HepG2 (cell line): ENCODE measurements at places on chromosomes 3 and 15.

DNA sequence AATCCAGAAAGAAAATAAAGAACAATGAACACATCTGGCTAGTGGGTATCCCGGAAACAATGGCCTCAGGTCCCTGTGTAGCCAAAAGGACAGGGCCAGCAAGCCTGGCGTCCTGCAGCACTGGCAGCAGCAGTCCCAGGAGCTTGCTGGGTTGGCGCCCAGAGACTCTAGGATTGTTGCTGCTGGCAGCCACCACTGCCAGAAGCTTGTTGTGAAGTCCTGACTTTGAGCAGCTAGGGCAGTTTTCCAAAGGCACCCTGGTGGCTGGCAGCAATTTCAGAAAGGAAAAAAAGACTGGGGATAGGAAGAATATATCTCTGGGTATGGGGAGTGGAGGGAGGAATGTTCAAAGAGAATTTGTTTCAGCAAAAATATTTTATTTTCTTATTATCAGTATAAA, 11.3 kb downstream of the SHQ1 start:
- no peak for DNase-seq

- no peak for DNase-seq
Measured at GRCh38 chr15:89814112-89814742, 425 bp downstream of the ANPEP start.

- no peak for DNase-seq
Measured at GRCh38 chr3:70833239-70833960, 521.0 kb upstream of the MDFIC2 start.

DNA sequence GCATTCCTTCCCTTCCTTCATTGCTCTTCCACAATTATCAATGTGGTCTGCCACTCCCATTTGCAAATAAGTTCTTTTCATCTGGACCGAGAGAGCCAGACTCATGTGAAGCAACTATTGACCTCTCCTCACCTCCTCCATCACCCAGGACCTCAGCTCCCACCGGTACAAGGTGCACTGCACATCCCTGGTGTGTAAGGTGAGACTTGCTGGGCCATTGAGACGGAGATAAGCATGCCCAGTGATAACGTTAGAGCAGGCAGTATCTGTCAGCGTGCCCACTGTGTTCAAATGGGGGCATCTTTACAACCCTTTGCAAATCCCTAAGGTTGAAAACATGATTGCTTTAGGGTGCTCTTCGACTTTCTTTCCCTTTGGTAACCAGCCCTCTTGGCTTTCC, 154.8 kb downstream of the ADAMTS17 start:
- no peak for DNase-seq

GRCh38 chr3:155368786-155369185, 75.3 kb upstream of the STRIT1 start:
- DNase-seq, result no peak

GRCh38 chr3:4848176-4848825, 130.9 kb upstream of the BHLHE40 start:
- no peak for DNase-seq

GRCh38 chr3:45528429-45528828, 66.1 kb upstream of the LIMD1 start:
- DNase-seq, result no peak

- DNase-seq, result no peak
Measured at GRCh38 chr15:77599357-77599756, 33.4 kb downstream of the LINGO1 start.

DNA sequence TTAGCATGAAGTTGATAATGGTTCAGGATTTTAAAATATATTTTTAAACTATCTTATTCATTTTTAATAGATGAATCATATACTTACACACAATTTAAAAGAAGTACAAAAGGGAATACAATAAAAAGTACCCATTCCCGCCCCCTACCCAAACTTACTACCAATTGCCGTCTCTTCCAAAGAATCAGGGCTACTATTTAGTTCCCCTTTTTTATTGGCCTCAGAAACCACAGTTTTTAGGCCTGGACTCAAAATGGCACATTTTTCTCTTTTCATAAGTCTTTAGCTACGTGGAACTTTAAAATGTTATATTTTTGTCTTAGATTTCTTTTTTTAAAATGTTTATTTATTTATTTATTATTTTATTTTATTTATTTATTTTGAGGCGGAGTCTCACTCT, 18.0 kb downstream of the LRRK1 start:
- DNase-seq, result no peak

GRCh38 chr3:37964716-37965115, 25.9 kb upstream of the VILL start:
- peak; percentile 82 for DNase-seq

GRCh38 chr15:26083896-26084295, 220.8 kb upstream of the ATP10A start:
- no peak for DNase-seq

- DNase-seq, result no peak
Measured at GRCh38 chr15:97140216-97140615, 809.7 kb downstream of the NR2F2 start.

- peak; percentile 65 for DNase-seq
Measured at GRCh38 chr15:72312605-72313447, 7.1 kb downstream of the CELF6 start.

GRCh38 chr15:80052597-80053304, 6.7 kb upstream of the ZFAND6 start:
- DNase-seq, result no peak

DNA sequence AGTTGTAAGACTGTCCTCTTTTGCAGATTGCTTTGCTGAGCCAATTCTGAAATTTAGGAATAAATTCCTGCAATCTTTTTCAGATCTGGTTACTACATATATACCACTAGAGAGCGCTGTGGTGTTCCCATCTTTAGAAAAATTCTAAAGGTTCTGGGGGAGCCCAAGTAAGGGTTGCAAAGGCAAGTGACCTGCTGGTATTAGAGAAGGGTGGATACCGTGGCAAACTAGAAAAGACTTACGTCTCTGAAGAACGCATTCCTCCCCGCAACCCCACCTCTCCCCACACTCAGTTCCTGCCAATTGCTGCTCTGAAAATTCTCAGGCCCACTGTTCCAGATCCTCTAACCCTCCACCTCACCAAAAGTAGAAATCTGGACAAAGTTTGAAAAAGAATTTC, 48.5 kb downstream of the EFHB start:
- DNase-seq, result peak; percentile 30

DNA sequence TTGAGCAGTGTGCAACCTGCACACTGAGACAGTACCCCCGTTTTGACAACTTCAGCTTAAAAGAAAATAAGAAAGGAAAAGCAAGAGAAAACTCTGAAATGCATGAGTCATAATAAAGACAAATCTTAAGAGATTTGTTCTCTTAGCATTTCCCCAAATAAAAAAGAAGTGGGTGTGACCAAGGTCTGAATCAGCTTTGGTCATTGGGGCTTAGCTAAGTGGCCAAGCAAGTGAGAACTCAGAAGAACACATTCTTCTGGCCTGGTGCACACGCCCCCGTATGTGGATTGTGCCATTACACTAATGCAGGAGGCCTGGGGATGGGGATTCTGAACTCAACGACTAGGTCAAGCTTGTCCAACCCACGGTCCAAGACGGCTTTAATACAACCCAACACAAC, 56.9 kb upstream of the PDZRN3 start:
- no peak for DNase-seq

- DNase-seq, result no peak
Measured at GRCh38 chr3:183123891-183124290, 24.6 kb upstream of the MCCC1 start.

DNA sequence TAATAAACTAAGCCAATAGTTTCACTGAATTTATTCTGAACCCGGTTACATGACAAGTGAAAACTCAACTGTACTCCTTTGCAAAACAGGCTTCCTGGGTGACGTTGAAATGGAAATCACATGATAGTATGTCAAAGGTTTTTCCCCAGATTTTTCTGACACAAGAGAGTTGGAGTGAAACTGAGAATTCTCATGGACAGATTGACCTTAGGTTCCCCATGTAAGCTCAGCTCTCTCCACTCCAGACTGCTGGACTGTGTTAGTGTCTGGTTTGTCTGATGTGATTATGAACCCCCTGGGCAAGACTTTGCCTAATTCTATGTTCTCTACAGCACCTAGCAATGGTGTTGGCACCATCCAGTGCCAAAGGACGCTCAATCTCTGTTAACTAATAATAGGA, 219.7 kb upstream of the COL8A1 start:
- DNase-seq, result no peak

- DNase-seq, result no peak
Measured at GRCh38 chr3:106183762-106184391, 315.1 kb upstream of the CBLB start.

DNA sequence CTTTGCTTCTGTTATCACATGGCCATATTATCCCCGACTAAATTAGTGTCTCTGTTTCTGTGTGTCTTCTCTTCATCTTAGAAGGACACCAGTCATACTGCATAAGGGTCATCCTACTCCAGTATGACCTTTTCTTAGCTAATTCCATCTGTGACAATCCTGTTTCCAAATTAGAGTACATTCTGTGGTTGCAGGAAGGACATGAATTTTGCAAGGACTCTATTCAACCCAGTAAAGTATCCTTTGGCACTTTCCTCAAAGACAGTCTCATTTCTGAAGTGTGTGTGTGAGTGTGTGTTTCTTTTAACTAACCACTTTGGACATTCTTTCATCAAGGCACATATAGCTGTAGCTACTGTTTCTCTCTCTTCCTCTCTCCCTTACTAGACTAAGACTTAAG, 15.2 kb upstream of the MME start:
- no peak for DNase-seq

DNA sequence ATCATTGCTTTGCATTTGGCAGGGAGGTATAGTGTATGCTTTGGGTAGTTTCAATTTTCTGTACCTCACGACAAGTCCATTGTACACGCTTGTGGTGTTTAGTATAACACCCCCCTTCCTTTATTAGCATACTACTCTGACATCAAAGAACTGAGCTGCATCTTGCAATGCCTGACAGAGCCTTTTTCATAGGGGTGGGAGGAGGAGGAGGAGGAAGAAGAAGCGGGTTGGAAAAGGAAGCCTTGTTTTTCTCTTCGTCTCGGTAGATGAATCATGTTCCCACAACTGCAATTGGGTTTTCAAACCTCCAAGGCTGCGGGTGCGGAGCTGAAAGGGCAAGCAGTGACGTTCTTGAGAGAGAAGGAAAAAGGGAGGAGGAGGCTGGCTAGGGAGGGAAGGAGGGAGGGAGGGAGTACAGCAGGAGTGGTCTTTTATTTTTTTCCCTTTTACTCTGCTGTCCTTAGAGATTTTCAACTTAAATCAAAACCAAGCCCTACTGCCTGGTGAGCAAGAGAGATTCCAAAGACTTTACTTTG, 175.7 kb downstream of the KLHL25 start:
- no peak for DNase-seq

- DNase-seq, result no peak
Measured at GRCh38 chr15:62901909-62902546, 140.5 kb upstream of the TPM1 start.

GRCh38 chr15:65286069-65286703, 497 bp downstream of the PARP16 start:
- peak; percentile 34 for DNase-seq

DNA sequence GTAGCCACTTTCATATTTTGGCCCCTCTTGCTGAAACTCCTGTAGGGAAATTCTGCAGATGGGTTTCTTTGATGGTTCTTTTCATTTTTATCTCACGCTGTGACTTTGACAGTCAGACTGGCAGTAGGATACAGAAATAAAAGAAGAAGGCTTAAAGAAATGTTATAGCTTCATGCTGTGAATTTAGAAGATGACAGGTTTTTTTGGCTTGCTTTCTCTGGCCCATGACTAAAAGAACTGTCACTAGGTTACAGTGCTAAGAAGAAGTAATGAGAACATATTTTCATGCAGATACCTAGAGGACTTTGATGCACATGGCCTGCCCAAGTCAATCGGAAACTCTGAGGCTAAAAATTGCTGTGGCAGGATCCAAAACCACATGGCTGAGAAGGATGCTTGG, 334.5 kb downstream of the EPHA6 start:
- no peak for DNase-seq

DNA sequence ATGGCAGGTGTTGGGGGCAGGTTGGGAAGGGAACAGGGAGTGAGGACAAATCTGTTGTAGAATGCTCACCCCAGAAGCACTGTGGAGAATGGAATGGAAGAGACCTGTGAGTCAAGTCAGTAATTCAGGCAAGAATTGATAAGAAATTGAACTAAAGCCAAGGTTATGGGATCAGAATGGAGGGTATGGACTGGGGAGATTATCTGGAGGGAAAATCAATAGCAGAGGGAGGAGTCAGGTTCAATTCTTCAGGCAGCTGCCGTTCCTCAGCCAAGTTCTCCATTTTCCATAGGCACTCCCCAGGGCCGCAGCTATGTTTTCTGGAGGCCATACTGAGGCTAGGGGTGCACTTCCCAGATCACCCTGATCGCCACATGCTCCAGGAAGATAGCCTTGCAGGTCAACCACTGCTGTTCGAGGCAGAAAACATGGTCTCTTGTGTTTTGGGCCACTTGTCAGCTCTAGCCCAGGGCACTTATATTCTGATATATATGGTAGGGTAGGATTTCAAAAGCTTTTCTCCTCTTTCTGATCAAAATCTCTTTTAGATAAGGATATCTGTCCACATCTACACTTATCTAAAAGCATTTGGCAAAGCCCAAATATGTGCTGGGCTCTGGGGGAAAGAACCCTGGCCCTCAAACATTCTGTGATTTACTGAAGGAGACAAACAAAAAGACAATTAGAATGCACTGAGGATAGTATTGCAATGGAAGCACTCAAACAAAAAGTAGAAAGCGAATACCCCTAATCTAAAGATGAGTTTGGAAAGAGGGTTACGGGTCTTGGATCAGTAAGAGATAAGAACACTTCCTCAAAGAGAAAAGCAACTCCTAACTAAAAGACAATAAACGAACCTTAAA, 92.3 kb downstream of the TMEM212 start:
- DNase-seq, result no peak

DNA sequence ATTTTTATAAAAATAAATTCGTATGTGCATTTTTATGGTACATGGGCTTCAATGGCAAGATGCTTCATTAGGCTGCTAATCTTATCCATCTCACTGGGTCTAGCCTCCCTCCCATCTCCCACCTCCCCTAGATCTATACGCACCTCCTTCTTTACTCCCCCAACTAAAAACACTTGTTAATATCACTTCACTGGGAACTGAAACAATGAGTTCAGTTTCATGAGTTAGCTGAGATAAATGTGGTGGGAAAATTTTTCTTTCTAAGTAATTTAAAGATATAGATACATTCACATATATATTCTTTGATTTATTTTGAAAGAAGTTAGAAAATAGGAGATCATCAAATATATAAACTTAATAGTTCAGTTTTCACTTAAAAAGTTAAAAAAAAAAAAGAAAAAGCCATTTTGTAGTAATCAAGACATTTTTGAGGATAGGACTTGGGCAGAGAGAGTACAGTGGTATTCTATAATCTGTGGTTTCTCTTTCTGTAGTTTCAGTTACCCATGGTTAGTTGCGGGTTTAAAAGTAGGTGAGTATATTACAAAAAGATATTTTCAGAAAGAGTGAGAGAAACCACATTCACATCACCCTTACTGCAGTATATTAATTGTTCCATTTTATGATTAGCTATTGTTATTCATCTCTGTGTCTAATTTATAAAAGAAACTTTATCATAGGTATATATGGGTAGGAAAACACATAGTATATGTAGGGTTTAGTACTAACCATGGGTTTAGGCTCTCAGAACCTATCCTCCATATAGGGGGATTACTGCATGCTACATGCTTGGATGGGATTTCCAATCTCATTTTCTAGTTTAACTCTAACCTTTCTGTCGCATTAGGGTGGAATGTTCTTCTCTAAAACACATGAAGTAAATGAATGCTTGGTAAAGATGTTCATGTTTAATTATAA, 316.0 kb upstream of the CBLB start:
- DNase-seq, result no peak
